Activated CD4-positive, alpha-beta T cell treated with anti-CD3 and anti-CD28 coated beads, Interleukin-2, Interleukin-4, amounts not matched to agents 100 ng/mL and 50 ng/mL, durations not matched to agents 16 hours and 8 hours (primary cell): ENCODE measurements at places on chromosomes 12 and 14.

DNA sequence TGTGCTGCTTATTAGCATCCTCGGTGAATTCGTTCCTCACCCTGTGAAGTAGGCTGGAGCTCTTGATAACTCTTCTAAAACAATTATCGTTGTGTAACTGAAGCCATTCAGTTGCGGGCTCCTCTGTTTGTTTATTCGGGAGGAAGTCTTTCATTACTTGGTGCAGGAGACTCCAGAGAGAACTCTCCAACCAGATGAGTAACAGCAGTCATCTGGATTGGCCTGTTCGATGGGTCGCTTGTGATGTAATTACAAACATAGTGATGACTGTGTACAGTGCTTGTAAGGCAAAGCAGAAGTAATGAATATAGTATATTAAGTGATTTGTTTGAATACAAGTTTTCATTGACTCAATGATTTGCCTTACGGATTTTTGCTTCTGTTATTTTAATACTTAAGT is 10.9 kb downstream of the ATP6V0A2 start:
- DNase-seq: no peak

DNA sequence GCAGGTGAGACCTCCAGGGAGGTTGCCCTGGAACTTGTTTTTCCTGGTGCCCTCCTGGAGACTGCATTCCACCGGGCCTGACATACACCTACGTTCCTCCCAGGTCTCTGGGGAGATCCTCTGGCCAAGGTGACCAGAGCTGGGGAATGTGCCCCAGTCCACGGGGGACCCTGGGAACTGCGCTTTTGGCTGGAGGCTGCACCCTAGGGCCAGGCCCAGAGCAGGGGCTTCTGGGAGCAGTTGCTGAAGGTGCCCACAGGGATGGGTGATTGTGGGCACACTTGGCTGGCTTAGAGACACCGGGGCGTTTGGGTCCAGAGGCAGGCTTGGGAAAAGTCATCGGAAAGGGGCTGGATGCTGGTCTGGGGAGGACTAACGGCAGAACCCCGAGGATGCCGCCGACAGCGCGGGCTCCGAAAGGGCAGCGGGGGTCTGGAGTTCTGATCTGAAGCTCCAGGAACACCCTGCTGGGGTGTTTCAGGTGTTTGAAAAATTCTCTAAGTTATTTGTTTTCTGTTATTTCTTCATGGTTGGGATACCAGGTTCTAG is 36.5 kb upstream of the TDRD9 start:
- no peak for DNase-seq

GRCh38 chr14:50856660-50857059 is 15.2 kb upstream of the ABHD12B start:
- DNase-seq: no peak

GRCh38 chr12:96985515-96986362 is 78.7 kb downstream of the NEDD1 start:
- DNase-seq: peak; percentile 11

DNA sequence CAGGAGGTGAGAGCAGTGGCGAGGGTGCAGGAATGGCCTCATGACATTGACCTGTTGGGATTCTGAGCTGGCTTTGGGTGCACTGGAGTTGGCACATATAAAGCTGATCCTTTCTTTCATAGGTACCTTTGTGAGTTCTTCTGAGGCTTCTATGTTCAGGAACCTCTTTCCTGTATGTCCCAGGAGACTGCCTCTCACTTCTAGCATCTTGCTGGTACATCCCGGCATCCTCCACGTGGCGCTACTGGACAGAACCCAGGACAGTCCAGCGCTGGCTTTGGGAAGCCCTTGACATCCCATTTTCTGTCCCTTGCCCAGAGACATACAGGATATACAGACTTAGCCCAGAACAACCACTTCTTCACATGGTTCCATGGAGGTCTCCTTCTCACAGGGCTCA is 44.4 kb upstream of the BATF start:
- no peak for DNase-seq

DNA sequence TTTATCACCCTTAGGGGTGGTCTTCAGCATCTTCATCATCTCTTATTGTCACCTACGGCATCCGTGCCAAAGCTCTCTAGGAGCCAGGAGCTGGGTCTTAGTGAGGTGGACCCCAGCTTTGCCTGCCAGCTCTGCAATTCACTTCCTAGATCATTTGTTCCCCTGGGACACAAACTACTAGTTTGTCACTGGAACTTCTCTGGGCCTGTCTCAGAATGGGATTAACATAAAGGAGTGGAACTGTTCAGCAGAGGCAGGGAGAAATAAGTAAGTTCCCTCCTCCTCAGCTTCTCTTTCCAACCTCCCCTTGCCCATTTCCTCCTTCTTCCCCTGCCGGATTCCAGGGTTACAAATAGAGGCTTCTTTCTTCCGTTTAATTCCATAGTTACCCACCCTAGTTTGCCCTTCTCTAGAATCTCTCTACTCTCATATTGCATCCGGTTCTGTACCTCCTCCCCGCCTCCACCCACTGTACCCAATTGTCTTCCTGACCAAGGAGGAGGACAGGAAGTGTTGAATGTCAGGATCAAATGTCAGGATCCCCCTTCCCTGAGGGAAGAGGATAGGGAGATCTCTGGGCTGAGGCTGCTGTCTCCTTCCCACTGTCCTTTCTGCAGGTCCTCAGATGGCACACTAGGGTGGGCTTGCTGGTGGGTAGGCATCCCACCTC is 25.0 kb downstream of the LARP4 start:
- no peak for DNase-seq

GRCh38 chr14:105072381-105072861 is 7.2 kb upstream of the GPR132 start:
- no peak for DNase-seq

- DNase-seq: no peak
These were observed 216.2 kb upstream of the CAND1 start for GRCh38 chr12:67052981-67053380.

GRCh38 chr14:30621354-30621939 is 672 bp upstream of the SCFD1 start:
- DNase-seq: peak; percentile 15

- DNase-seq: no peak
These were observed 24.5 kb downstream of the PHETA1 start for GRCh38 chr12:111344254-111344875.

GRCh38 chr14:70192915-70193314 is 4.2 kb upstream of the SLC8A3 start:
- no peak for DNase-seq

DNA sequence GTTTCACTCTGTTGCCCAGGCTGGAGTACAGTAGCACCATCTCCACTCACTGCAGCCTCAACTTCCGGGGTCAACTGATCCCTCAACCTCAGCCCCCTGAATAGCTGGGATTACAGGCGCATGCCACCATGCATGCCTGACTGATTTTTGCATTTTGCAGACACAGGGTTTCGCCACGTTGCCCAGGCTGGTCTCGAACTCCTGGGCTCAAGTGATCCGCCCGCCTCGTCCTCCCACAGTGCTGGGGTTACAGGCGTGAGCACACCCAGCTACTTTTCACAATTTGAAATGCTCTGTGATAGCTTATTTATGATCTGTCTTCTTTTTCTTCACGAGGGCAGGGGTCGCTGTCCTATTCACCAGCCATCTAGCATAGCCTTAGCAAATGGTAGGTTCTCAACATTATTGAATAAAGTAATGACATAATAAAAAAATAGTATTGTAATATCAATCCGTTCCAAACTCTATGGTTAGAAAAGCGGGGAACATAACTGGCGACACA is 477 bp upstream of the DDX47 start:
- DNase-seq: no peak

DNA sequence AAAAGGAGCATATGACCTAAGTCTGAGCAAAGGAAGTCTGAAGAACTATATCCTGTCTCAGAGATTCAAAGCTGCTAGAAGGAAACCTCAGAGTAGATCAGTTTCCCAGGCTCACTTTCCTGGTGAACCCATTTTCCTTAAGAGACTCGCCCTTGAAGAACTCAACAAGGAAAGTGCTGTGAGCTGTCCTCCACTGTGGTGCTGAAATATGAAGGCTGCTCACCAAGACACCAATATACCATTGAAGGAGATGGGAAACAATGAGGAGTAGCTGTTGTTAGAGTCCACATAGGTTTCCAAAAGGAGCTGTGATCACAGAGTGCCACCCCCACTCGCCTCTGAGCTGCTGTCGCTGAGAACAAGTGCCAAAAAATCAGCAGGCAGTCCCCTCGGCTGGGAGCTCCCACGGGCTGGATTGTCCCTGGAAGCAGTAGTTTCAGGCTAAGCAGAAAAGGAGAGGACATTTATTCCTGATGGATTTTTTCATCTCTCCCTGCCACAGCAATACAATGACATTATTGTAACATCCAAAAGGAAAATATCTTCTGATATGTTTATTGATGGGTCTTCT is 282.1 kb downstream of the RPS29 start:
- DNase-seq: no peak

- DNase-seq: no peak
These were observed 600.1 kb upstream of the FLRT2 start for GRCh38 chr14:84929834-84930233.

GRCh38 chr12:93137656-93138612 is 208.8 kb upstream of the EEA1 start:
- DNase-seq: no peak

DNA sequence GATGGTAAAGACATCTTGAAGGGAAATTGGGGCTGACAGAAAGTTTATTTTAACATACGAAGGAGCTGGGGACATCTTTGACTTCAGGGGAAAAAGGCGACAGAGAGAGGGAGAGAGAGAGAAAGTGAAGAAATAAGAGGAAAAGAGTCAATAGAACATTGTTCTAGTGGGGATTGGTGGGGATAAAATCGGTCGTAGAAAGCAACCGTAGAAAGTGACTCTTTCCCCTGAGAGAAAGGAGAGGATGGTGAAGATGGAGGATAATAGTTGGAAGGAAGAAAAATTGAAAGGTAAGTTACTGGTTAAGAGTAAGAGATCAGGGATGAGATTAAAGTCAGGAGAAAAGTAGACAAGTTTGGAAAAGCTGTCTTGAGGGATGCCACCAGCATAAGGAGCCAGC is 75.9 kb downstream of the LMNTD1 start:
- DNase-seq: no peak

- DNase-seq: no peak
These were observed 53.3 kb upstream of the STK38L start for GRCh38 chr12:27190761-27191160.

GRCh38 chr14:105143451-105144025 is 25.0 kb downstream of the JAG2 start:
- no peak for DNase-seq

- DNase-seq: no peak
These were observed 57.3 kb downstream of the FNTB start for GRCh38 chr14:65043893-65044595.

DNA sequence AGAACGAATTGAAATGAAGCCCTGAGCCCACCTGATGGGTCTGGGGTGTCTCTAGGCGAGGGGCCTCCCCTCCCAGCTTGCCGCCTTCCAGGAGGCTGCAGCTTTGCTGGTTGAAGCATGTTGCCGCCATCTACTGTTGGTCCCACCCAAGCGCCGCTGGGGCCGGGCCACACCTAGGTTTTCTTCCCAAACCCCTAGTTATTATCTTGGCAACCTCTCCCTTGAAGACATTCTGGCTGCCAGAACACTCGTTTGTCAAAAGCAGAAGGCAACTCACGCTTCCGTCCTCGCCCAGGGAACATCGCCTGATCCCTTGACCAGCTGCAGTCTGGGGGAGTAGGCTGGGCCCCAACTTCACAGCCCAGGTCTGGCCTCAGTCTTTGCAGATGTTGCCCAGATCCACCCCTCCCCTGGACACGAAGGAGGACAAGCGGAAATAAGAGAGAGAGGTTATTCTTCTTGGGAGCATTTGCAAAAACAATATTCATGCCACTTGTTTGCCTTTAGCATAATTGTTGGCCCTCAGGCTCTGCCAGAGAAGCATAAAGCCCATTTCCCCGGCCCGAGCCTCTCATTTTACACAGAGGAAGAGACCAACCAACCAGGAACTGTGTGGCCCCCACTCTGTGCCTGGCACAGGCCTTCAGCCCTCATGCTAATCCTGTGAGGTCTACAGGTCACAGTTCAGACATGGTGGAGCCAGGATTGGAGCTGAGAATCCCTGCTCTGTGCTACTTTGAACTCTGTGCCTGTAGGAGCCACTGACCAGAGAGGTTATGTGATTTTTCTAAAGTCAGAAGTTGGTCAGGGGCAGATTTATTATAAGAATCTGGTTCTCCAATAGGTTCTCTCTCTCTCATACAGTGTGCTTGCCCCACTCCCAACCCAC is 6.8 kb downstream of the EMP1 start:
- DNase-seq: no peak

GRCh38 chr12:24404086-24404815 is 454.8 kb upstream of the SOX5 start:
- no peak for DNase-seq

- DNase-seq: peak; percentile 16
These were observed 9.8 kb downstream of the CCER1 start for GRCh38 chr12:90945070-90945649.

DNA sequence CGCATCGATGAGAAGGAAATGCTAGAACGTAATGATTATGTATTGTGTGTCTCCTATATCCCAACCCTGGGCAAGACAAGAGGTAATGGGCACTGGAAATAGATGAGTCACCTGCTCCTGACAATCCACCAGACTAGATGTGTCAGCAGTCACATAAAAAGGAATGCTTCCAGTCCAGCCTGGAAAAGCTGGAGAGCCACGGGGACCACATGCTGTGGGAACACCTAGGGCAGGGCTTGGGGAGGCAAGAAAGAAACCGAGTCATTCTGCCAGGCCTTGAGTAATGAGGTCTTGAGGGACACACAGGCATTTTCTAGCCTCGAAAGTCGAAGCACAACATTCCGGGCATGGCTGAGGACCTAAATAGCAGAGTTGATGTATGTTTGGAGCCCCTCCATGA is 716.7 kb upstream of the TMEM132C start:
- DNase-seq: no peak

DNA sequence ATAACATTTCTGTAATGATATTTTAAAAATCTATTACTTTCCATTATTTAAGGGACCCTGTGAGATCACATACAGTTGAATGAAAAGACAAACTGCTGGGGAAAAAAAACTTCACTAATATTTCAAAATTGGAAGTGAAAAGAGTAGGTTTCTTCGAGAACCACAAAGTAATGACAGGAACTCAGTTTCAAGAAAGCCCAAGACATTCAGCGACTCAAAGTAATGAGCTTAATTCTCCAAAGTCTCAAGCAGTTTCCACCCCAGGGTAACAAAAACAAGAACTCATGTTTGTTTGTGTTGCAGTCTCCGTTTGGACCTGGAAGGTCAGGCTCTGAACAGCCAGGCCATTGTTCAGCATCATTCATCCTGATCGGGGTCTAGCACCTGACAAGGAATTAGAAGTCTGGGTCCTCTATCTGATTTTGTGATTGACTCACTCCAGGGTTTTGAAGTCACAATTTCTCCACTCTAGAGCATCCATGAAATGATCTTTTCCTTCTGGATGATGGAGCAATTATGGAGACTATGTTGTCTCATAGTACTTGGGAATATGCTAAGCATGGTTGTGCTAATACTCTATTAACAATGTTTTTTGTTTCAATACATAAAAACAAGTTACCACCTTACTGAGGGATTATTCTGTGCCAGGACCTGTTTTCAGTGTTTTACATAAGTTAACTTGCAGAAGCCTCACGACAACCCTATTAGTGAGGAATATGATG is 126.9 kb downstream of the SLC25A21 start:
- no peak for DNase-seq

DNA sequence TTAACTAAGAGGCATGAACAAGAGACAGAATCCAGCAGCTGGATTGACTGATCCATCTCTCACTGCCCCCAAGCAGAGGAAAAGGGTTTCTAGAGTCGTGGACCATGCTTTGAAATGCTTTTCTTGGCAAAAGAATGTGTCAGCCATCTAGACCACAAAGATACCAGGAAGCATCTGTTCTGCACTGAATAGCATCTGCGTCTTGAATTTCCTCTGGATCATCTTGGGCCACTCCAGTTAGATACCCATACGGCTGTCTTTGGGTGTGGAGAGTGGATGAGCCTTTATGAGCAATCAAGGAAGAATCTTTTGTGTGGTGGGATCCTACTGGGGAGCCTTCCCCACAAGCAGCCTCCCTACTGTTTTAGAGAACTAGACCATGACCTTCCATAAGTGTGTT is 16.0 kb upstream of the RFX4 start:
- no peak for DNase-seq
